Putamen (tissue), 1 donor: ENCODE measurements at places on chromosomes 3 and 15.

- DNase-seq: no peak
These were observed 92.6 kb upstream of the MYRIP start for GRCh38 chr3:39716849-39717248.

GRCh38 chr3:9161298-9161697 lies 88.1 kb downstream of the SRGAP3 start:
- no peak for DNase-seq

DNA sequence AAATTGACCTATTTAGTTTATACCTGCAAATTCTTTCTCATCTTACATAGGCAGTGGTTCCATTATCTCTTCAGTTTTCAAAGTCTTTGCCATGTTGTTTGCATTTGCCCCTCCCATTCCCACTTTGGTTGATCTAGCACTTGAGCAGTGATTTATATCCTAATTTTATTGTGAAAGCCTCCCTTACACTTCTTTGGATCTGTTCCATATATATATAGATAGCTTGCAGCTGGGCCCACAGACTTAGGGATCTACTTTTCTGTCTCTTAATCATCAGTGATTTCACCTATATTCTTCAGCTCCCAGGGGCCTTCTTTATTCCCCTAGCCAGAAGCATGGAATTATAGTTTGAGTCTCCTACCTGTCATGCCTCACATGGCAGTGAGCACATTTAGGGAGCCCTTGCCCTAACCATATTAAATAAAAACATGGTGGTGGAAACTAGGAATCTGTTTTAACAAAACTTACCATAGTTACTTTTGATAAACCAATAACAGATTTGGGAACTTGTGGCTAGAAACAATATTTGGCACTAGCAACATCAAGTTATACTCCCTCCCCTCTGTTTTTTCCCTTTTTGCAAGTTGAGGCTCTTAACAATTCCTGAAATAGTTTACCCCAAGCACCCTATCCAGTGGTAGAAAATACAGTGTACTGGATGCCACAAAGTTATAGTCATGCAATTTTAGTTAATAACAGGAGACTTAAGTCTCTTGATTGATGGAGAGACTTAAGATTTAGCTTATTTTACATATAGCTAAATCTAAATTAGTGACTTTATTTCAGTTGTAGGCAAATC lies 41.7 kb downstream of the ARIH1 start:
- no peak for DNase-seq

- DNase-seq: no peak
These were observed 22.3 kb upstream of the LMOD3 start for GRCh38 chr3:69144631-69145245.

DNA sequence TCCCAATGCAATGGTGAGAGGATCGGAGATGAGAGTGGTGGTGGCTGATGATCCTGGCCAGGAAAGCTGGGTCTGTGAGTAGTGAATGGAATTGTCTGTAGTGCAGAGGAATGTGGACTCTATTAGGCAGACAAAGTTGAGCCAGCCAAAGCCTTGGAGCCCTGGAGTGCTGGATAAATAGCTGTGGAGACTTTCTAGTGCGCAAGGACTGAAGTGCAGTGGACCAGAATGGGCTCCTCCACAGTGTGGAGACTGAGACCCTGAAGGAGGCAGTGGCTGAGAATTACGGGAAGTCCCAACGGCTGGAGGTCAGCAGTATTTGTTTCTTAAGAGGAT lies 874 bp downstream of the ZNF662 start:
- no peak for DNase-seq

GRCh38 chr15:64000183-64000951 lies 45.9 kb downstream of the DAPK2 start:
- DNase-seq: no peak

DNA sequence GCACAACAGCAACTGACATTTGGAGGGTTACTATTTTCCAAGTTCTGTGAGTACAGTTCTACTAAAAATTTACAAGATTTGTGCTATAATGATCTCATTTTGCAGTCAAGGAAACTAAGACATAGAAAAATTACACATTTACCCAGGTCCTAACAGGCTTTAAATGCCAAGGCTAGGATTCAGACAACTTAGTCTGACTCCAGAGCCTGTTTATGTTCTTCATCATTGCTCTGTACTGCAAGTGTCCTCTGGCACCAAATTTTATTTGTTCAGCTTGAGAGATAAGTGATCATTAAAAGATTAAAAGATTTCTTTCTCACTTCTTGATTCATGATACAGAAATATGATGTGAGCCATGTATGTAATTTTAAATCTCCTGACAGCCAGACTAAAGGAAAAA lies 290.8 kb downstream of the UBE2E2 start:
- no peak for DNase-seq

DNA sequence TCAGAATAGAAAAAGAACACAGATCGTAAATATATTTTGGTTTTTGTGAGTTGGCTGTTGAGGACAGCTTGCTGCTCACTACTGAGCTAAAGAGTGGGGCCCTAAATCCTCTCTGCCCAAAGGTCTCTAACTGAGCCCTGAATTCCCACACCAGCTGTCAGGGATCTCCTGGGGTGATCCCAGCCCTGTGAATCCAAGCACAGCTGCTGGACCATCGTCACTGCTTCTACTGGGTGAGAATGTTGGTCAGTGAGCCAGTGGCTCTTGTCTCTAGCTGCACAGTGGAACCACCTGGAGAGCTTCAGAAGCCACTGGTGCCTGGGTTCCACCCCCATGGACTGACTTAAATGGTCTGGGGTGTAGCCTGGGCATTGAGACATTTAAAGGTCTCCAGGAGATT lies 90.5 kb upstream of the IL12A start:
- no peak for DNase-seq

GRCh38 chr15:25797936-25798901 lies 64.9 kb downstream of the ATP10A start:
- no peak for DNase-seq

DNA sequence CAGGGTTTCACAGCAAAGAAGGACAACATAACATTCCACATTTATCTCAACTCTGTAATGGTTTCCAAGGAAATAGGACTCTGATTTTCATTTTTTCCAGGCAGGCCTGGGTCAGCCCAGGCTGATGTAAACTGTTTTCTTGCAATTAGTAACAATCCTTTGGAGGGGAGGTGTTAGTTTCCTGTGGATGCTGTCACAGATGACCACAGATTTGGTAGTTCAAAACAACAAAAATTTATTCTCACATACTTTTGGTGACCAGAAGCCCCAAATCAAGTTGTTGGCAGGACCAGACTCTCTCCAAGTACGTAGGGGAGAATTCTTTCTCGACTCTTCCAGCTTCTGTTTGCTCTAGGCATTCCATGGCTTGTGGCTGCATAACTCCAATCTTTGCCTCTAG lies 88.0 kb downstream of the EDEM1 start:
- DNase-seq: no peak

GRCh38 chr15:69790632-69791031 lies 307.1 kb downstream of the TLE3 start:
- no peak for DNase-seq

DNA sequence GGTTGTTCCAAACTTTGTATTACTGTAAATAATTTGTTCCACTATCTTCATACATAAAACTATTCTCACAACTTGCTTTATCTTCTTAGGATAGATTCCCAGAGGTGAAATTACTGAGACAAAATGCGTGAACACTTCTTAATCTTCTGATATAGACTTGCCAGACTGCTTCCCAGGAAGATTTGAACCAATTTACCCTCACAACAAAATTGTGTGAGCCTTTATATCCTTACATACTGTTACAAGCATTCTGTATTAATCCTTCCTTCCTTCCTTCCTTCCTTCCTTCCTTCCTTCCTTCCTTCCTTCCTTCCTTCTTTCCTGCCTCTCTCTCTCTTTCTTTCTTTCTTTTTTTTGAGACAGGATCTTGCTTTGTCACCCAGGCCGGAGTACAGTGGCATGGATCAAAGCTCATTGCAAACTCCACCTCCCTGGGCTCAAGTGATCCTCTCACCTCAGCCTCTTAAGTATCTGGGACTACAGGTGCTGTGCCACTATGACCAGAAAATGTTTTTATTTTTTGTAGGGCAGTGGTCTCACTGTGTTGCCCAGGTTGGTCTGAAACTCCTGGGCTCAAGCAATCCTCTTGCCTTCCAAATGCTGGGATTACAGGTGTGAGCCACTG lies 57.1 kb upstream of the SSR3 start:
- DNase-seq: no peak

- DNase-seq: no peak
These were observed 541.2 kb downstream of the RBMS3 start for GRCh38 chr3:29822071-29822470.

DNA sequence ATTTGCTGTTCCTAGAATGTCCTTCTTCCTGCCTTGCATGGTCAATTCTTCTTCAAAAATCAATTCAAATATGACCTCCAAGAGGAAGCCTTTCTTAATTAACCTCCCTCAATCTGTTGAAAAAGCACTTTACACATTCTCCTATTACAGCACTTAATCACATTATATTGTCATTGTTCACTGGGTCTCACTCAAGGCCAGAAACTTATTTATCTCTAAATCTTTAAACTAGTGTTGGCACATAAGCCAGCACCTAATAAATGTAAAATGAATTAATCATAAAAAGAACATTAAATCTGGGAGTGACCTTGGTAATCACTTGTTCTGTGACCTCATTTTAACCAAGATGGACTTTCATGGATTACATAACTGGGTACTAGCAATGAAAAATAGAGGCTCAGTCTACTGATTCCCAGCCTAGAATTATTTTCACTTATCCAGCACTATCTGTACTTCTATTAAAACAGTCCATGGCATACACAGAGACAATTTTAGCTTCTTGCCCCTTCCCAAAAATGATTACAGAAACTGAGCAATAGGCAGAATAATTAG lies 22.1 kb downstream of the MSL2 start:
- no peak for DNase-seq

DNA sequence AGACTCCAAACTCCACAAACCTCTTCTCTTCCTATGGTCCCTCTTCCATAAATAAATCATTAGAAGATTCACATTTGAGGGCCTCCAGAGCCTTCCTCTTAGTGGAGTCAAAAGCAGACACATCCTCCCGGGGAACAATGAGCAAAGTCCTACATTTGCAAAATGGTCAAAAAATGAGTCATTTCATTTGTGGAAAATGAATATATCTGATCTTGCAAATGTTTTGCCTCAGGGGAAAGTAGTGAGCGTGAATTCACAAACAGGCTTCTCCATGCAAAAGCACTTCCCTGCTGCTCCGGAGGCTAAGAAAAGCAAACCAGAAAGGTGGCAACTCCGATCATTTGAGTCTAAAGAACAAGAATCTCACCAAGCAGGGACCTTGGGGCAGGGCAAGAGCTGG lies 86.7 kb upstream of the IQSEC1 start:
- DNase-seq: no peak

DNA sequence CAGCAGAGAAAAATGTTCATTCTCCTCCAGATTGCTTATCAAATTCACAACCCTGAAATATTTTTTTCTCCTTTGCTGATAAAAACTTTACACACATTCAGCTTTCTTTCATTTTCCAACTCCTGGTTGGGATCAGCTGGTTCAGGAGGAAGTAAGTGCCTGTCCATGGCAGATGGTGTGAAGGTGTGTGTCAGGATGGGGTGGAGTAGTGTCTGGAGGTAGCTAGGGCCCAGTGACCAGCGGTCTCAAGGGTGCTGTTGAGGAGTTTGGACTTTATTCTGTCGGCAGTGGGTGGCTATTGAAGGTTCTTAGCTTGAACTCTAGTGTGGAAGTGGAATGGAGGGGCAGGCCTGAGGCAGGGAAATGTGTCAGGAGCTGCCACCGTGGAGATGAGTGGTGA lies 46.9 kb upstream of the PTPN23 start:
- DNase-seq: no peak

DNA sequence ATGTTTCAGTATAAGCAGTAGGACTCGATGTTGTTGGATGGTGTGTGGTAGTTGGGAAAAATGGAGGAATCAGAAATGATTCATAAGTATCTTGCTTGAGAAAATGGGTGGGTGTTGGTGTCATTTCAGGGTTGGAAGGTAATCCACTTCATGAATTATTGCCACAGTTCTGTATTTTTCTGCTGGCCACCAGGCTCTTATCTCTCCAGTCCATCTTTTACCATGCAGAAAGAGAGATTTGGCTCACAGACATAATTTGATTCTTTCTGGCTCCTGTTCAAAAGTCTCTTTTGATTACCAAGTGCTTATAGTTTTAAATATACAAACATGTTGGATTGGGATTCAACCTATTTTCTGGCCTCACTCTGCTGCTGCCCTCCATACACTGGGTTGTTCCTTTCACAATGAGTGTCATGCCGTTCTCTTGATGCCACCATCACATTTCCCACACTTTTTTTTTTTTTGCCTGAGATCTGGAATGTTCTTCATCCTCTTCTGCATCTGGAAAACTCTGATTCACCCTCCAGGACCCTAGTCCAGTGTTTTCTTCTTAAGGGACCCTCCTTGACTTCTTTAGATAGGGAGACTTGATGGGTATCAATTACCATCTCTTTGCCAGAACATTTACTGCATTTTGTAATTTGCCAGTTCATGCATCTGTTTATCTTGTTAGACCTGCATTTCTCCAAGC lies 69.4 kb upstream of the GAP43 start:
- no peak for DNase-seq

DNA sequence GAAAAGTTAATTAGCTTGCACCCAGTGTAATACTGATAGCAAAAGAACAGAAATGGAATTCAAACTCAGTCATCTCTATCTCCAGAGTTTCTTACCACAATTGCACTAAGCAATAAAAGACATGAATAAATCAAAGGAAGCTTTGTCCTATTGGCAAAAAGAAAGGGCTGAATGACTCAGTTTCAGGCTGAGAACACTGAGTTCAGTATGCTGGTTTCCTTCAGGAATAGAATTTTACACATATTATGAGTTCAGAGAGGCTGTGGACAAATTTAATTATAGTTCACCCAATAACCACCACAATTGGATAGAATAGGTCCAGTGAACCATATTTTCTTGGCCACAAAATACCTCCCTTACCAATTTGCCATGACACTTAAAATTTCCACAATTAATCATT lies 249.7 kb downstream of the KCNMB2 start:
- no peak for DNase-seq

- no peak for DNase-seq
These were observed 20.3 kb downstream of the SLCO2A1 start for GRCh38 chr3:134009345-134010000.

GRCh38 chr3:158668506-158668905 lies 3.9 kb downstream of the LXN start:
- no peak for DNase-seq

DNA sequence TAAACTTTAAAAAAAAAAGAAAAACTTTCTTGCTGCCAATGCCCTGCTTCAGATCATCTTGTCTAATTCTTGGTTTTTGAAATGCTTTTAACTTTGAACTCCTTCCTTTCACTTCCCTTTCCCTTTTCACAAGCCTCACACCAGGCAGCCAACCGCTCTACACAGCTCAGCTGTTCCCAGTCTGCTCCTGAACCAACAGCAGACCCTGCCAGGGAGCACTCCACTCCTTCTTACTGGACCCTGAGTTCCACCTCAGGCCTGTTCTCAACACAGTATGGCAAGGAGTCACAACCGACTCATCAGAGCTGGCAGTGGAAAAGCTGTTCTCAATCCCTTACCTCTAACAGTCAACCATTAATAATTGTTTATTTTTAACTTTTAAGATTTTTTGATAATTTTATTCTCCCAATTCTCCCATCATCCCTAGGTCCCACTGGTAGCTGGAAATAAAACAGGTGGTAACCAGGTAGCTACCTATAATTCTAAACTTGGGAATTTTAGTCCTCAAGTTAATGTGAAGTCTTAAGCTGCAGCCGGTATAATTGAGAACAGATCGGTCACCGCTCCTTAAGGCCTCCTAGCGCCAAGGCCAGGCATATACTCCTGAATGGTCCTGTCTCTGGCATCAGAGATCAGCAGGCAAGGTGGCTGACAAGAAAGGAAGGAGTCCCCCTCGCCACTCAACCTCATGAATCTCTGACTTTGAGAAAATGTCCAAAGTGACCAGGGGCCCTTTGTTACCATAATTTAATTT lies 43.9 kb downstream of the BOC start:
- no peak for DNase-seq
